SW 1271 (cell line): ENCODE measurements at places on chromosomes 2 and 18.

DNA sequence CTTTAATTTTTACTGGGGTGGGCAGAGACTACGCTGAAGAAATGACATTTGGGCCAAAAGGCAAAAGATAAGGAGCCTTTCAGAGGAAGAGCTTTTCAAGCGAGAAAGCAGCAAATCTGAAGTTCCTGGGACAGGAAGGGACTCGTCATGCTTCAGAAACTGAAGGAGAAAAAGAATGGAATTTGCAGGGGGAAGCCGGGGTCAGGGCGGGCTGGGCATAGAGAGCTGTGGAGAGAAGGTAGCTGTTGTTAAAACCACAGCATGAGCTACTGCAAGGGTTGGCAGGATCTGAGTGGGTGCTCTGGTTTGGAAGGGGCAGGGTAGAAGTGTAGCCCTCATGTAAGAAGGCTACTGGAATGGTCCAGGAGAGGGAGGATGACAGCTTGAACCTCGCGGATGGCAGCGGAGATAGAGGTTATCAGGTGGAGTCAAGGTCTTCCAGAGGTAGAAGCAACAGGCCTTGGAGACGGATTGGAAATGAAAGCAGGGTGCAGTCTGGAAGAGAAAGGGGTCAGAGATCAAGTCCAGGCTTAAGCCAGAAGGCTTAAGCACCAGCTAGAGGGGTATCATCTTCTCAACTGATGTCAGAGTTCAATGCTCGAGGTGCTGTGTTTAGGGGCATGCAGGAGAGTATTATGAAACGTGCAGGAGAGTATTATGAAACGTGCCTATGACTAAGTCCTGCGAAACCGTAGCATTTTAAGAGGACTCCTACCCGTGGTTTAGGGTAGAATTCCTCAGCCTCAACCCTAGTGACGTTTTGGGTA is 18.9 kb downstream of the ATP8B1 start:
- DNase-seq = no peak

DNA sequence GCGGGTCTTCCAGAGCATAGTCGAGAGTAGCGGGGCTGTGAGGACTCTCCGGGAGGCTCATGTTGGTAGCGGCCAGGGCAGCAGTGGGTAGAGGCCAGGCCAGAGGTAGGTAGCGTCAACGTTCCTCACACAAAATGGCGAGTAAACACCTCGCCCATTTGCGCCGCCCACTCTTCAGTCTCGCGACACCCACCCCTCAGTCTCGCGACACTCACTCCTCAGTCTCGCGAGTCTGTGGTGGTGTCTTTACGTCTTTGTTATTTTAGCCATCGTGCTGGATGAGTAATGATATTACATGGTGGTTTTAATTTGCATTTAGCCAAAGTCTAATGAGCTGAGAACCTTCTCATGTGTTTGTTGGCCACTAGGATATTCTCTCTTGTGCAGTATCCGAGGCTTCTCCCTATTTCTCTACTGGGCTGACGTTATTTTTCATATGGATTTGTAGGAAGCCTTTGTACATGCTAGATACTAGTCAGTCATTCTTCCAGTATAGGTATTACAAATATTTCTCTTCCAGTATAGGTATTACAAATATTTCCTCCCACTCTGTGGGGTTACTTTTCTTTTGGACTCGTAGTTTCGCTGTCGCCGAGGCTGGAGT is at the start of gene TSPYL6:
TSS of gene TSPYL6 (minus strand) at position 139 of the 604 bp plus-strand sequence. CDS start at position 61, 78 bp downstream.
- DNase-seq = no peak

- DNase-seq = no peak
Observed at GRCh38 chr18:12726331-12726730, 23.5 kb downstream of the PSMG2 start.

- no peak for DNase-seq
Observed at GRCh38 chr2:191086706-191087105, 64.1 kb downstream of the STAT4 start.

DNA sequence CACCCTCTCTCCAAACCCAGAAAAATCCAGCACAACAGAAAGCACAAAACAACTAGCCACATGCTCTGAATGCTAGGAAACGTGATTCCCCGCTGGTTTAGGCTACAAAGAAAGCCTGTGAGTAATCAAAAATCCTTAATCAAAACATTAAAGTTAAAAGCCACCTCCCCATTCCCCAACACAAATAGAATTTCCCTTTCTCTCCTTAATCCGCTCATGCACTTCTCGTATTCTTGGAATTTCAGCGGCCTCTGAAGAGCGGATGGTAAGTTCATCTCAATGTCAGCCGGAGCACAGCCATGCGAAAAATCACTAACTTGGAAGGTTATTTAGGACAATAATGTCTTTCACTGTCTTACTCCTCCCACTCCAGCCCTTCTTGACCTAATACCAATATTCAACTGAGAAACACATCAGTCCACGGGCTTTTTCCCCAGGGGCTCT is 126.7 kb downstream of the OSBPL1A start:
- no peak for DNase-seq

DNA sequence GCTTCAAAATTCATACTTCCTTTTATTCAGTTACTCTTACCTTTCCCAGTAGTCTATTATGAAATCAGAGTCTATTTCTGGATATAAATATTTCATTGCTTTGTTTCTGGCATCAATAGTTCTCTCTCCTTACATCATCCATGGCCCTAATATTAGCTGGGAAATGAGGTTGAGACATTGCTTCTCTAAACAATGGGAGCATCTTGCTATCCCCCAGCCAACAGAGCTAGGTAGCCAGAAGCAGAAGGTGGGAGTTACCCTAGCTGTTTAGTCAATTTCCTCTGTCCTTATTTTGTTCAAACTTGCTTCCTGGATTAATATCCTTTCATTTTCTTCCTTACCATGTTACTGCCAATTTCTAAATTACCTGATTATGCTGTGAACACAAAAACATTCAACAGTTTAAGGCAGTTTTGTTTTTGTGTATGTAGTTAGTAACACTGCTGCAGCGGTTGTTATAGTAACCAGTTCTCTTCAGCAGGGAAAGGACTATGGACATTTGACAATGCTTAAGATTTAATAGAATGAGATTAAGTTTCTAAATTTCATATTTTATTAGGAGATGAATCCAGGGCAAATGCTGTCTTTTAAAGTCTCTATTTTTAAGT is 160.5 kb upstream of the KCNJ3 start:
- DNase-seq = no peak

DNA sequence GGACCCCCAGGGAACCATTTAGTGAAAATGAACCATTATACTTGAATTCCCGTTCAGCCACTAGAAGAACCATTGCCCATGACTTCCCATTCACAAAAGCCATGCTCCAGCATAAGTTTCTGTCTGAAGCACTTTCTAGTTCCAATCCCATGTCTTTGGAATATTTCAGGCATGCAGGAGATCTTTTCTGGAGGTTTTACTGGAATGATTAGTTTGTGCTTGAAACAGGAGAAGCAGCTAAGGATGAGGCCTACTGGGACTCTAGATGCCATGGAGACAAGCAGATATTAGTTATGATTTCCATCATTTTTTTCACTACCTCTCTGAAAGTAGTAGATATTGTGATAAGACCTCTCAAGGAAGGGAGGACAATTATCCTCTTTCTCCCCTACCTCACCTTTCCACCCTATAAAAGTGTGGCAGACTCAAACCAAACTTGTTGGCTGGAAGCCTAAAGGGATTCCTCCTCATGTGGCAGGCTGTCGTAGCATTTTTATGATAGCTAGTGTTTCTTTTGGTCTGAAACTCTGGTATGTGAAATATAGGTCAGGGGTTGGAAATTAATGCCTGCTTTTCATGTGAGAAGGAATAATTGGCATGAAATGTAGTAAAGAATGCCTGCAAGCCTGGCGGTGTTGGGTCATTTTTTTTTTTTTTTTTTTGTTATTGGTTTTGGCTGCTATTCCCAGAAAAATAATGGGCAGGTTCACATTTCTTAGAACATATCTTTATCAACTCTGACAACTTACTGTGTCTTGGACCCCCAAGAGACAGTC is 29.3 kb upstream of the MMADHC start:
- no peak for DNase-seq

DNA sequence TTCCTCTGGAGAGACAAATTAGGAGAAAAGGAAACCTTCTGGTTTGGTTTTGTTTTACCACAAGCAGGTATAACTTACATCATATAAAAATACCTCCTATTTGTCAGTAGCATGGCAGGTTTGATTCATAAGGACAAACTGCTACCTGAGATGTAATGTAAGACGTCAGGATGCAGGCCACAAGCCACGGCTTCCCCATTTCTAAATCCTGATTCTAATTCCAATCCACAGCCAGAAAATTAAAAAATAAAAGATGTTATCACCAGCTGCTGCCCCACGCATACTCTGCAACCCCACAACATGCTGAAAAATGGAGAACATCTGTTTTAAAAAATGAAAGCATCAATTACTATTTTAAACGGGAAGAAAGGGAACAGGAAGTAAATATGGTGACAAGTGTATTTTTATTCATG is 197.6 kb downstream of the BCL11A start:
- DNase-seq = no peak

DNA sequence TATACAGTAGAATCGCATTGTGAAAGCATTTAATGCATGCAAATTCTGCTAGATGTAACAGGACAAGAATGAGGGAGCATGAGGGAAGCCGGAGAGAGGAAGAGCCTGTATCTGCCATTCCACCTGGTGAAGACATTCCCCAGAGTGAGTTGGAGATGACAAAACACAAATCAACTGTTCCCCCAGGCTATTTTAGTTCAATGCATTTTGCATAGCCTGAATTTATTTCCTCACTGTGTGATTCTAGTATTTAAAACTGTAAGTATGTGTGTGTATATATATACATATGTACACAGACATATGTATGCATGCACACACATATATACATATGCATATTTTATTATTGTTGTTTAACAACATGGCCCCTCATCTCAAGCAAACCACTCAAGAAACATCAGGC is 54.7 kb downstream of the CCDC68 start:
- DNase-seq = no peak

DNA sequence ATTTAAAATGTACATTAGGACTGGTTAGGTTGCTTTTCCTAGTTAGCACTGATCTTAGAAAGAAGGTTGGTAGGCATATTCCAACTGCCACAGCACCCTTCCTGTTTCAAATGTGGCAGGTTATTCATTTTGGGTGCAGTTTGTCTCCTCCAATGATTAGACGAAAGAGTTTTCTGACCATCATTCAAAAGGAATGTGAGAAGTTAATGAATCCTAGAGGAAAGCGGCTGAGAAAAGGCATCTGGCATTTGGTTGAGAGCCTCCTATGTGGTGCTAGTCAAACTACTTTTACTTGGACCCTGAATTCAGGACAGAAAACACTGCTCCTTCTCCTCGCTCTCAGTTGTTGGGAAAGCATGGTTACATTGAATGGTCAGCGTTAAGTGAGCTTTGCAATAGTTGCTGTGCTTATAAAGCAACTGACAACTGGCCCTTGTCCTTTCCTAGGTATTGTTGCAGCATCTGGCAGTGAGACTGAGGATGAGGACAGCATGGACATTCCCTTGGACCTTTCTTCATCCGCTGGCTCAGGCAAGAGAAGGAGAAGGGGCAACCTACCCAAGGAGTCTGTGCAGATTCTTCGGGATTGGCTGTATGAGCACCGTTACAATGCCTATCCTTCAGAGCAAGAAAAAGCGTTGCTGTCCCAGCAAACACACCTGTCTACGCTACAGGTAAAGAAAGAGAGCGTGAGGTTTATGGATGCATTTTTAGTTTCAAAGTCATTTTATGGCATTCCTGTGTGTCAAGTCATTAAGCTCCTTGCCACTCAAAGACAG is 6.1 kb downstream of the TGIF1 start:
- peak; percentile 42 for DNase-seq

- DNase-seq = no peak
Observed at GRCh38 chr2:106570316-106570715, 83.2 kb downstream of the CD8B2 start.

DNA sequence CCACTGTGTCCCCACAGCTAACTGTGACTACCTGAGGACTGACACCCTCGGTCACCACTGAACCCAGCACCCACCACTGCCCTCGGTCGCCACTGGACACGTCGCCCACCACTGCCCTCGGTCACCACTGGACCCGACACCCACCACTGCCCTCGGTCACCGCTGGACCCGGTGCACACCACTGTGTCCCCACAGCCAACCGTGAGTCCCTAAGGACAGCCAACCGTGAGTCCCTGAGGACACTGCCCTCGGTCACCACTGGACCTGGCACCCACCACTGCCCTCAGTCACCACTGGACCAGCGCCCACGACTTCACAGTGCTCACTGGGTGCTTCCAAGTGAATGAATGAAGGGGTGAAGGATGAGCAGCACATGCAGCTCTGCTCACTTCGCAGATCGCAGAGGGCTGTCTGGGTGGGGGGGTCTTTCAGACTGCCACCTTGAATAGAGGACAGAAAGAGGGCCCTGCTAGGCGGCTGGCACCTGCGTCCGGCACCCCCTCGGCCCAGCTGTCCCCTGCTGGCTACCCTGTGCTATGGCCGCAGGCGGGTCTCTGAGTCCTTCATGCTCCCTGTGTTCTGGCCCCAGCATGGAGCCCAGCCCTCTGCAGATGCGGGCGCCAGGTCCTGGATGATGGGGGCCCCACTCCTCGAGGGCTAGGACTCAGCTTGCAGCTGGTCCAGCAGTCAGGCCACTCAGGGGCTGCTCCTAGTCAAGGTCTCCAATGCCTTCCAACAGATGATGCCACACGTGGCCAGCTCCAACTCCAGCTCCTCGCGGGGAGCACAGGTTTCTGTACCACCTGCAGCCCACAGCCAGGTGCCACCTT is 51.4 kb upstream of the GPC1 start:
- no peak for DNase-seq

- DNase-seq = no peak
Observed at GRCh38 chr2:3459185-3460015, 59.9 kb downstream of the ADI1 start.

DNA sequence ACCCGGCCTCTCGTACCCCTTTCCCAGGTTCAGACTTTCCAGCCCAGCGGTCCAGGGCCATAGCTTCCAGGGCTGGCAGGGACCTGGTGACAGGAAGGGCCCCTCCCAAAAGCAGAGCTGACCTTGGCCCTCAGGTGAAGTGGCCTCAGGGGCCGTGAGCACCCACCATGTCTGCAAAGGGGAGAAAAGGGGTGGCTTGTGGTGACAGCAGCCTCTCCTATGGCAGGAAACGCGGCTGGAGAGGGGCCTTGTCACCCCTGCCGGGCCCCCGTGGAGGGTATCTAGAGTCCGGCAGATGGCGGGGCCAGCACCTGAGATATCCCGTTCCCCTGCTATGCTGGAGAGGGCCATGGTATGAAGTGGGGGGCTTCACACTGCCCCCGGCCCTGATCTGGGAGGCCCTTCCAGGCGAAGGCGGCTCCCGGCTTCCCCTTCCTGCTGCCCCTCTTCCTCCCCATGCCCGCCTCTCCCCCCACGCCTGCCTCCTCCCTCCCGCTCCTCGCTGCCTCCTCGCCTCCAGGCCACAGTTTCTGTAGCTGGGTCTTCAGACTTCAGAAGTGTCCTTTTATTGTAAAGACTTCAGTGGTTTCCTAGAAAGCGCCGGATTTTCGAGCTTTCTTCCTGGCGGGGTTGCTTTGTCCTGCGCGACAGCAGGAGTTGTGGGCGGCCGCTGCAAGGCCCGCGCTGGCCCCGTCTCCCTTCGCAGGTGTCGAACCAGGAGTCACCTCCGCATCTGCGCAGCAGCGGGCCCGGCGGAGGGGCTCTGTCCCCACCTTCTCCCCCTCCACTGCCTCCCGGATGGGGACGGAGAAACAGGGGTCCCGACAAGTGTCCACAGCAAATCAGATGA is 240.5 kb upstream of the MYT1L start:
- DNase-seq = no peak
